Astrocyte of the cerebellum (primary cell): ENCODE measurements at places on chromosomes 1 and 21.

- no peak for DNase-seq
Observed at GRCh38 chr1:167714098-167714438, 7.7 kb upstream of the MPZL1 start.

DNA sequence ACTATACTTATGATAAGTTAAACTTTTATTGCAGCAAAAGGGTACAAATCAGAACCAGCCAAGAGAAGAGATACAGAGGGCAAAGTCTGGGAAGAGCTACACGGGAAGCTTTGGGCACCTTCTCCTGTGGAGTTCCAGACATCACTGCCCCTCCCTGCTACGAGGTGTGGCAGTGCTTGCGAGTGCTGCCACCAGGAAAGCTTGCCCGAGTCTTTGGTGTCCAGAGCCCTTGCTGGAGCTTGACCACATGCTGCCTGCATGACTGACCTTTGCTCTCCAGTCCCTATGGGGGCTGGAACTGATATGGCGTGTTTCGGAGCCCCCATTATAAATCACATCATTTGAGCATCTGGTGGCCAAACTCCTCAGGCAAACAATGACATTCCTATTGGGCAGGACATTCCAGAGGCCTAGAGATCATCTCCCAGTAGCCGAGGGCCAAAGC is 23.4 kb downstream of the PLEKHO1 start:
- DNase-seq = no peak

DNA sequence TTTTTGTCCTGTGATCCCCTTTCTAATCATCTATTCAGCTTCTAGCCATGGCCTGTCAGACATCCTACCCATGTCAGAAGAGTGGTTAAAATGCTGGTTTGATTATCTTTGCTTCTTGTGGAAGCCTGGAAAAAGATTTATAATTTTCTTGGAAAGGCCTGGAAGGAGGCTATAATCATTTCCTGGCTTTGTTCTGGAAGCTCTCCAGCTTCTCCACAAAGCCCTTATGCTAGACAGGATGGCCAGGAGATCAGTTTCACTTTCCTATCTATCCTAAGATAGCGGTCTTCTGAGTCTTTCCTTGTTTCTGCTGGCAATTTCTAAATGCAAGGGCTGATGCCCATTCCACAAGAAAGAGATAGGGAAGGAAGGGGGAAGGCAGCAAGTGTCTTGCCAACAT is 90.9 kb upstream of the SLC44A3 start:
- DNase-seq = peak; percentile 77

DNA sequence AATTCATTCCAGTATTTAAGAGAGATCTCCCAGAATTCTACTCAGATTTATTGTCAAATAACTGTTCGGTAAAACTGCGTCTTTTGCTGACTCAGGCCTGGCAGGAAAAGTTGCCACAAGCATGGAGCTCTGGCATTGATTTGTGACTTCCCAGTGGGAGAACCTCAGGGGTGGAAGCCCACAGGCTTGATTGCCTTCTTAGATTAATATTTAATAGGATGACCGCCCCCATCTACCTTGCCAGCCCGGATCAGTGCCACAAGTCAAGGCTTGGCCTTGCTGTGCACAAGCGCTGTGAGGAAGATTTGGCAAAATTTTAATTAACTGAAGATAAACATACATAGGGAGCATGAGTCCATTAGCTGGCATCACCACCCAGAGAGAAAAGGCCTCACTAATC is 93.5 kb downstream of the LRIG2 start:
- DNase-seq = no peak

DNA sequence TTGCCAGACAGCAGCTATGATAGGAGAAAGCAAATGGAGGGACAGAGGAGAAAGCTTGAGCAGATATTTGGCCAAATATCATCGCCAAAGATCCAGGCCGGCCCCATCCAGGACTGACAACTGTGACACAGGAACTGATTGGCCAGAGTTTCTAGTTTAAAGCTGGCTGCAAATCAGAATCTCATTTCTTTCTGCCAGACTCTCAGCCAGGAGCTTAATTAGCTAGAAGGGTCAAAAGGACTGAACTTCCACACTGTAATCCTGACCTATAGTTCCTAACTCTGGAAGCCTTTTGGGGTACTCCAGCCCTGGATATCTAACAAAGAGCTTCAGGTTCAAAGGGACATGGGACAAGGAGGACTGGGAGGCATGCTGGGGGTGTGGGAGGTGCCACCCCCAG is 106.7 kb upstream of the GNG12 start:
- DNase-seq = no peak

DNA sequence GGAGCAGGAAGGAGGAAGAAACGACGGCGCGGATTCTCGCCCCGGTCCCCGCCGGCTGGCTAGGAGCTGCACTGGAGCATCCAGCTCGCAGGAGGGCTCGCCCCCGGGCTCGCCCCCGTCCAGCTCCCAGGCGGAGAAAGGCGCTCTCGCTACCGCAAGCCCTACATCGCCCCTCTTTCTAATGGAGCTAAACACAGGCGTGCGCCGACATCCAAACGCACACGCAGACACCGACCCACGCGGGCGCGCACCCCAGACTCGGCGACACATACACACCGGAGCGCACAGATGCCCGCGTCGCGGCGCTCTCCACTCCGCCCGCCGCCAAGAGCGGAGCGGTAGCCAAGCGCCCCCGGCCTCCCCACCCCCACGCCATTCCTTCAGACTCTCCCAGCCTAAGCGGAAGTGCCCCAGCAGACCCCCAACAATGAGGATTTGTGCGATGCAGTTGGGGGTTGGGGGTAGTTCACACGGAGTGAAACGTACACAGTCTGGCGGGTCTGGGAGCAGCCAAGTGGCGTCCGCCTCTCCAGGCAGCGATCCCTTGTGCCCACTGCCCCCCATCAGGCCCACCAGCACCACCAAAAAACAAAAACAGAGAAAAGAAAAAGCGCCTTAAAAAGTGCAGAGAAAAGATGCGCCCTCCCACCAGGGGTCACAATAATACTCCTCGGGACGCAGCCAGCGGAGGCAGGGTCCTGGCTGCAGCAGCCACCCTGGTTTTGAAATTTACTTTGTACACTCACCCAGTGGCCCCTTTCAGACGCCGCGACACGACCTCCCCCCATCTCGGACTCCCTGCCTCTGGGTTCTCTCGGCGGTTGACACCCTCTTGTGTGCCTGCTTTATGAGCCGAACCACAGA is 1.4 kb downstream of the DAB1 start:
- DNase-seq = no peak

DNA sequence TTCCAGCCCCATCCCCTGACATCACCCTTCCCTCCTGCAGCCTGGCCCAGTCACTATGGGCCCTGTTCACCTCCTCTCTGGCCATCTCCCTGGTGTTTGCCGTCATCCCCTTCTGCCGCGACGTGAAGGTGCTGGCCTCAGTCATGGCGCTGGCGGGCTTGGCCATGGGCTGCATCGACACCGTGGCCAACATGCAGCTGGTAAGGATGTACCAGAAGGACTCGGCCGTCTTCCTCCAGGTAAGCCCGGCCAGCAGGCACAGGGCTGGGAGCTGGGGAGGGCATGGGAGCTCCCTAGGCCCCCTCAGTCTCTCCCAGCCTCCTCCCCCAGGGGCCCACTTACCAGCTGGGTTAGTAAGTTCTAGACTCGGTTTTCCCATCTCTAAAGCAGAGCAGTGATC is 52.1 kb downstream of the ELK4 start:
- no peak for DNase-seq

GRCh38 chr1:22763487-22764200 is 53.0 kb downstream of the EPHB2 start:
- no peak for DNase-seq

GRCh38 chr1:161782886-161783285 is 16.8 kb downstream of the ATF6 start:
- no peak for DNase-seq

DNA sequence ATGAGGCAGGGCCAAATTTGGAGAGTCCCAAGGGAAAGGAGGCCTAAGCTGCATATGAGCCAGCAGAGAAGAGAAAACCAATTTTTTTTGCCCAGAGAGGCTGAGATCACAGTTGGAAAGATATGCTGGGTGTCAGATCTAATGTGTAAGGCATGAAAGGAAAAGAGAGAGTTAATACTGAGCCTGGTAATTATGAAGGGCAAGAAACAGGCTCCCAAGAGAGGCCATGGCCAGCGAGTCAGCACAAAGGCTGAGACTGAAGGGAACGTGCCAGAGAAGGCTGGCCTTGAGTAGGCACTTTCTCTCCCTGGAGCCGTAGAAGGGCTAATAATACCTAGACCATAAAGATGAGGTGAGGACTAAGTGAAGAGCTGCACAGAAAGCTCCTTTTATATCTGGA is 31.8 kb upstream of the BEND5 start:
- no peak for DNase-seq

- DNase-seq = no peak
Observed at GRCh38 chr1:148010527-148010926, 82.3 kb downstream of the GPR89B start.

DNA sequence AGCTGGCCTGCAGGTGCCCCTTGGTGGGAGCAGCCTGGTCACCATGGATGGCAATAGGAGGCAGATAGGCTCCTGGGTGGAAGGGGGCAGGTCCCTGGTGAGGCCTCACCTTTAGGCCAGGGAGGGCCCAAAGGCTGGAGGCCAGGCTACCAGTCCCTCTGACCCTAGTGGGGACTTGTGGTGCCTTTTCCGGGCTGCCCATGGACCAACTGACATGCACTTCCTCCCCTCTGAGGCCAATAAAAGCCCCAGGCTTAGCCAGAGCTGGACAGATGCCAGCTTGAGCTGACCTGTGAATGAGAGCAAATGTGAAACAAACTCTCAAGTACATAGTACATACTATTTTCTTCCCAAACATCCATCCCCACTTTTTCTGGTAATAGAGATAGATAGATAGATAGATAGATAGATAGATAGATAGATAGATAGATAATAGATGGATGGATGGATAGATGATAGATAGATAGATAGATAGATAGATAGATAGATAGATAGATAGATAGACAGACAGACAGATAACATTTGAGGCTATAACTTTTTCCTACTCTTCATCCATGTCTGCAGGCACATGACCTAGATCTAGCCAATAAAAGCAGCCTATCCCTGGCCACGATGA is 9.2 kb upstream of the CTTNBP2NL start:
- no peak for DNase-seq

DNA sequence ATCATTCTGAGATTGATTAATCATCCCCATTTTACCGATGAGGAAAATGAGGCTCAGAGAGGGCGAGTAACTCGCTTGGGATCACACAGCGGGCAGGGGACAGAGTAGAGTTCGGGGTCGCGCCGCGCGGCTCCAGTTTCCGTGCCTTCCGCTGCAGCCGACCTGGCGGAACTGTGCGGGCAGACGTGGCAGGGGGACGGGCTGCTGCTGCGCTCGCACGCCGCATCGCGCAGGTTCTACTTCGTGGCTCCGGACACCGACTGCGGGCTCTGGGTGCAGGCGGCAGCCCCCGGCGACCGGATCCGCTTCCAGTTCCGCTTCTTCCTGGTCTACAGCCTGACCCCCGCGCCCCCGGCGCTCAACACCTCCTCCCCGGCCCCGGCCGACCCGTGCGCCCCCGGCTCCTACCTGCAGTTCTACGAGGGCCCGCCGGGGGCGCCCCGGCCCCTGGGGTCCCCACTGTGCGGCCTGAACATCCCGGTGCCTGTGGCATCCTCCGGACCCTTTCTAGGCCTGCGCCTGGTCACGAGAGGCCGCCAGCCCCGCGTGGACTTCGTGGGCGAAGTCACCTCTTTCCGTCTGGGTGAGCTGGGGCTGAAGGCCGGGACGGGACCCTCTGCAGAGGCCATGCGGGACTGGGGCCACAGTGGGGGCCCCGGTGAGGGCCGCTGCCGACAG is 2.3 kb downstream of the LDLRAD2 start:
- no peak for DNase-seq

GRCh38 chr1:216847397-216848036 is 124.3 kb upstream of the ESRRG start:
- DNase-seq = no peak

GRCh38 chr1:2575801-2576663 is 10.5 kb upstream of the PRXL2B start:
- DNase-seq = no peak

DNA sequence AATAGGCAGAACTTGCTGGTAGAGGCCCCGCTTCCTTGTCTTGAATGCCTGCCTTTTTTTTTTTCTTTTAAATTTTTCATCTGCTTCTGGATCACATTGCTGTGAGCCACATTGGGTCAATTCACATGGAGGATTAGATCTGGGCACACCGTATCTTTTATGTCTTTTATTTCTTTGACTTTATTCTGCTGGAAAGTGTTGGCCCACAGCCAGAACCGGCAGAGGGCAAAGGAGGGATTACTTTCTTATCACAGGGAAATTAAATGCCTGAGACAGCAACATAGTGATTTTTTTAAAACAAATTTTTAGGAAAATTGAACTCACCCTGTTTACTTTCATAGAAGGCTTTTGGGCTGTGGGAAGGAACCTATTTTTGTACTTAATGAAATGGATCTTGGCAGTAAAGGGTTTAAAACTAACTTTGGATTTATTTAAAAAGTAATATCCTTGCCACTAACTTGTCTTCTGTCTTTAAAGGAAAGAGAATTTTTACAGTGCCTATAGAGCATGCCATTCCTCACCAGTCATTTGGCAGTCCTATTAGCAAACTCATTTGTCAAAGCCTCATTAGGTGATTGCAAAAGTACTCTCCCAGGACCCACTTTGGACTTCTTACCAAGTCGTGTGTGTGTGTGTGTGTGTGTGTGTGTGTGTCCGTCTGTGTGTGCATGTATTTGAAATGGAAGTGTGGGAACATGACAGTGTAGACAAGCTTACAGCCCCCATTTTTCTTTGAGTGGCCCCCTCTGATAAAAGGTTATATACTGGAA is 68.4 kb downstream of the ST6GALNAC3 start:
- no peak for DNase-seq

- no peak for DNase-seq
Observed at GRCh38 chr1:193437785-193438184, 251.4 kb upstream of the B3GALT2 start.
